ENCODE measurements at places on chromosomes 1 and 21.

GRCh38 chr1:87760155-87760554, 431.5 kb downstream of the LMO4 start:
- no peak for DNase-seq

GRCh38 chr1:212678456-212679410, 20.9 kb downstream of the BATF3 start:
- DNase-seq, result no peak

DNA sequence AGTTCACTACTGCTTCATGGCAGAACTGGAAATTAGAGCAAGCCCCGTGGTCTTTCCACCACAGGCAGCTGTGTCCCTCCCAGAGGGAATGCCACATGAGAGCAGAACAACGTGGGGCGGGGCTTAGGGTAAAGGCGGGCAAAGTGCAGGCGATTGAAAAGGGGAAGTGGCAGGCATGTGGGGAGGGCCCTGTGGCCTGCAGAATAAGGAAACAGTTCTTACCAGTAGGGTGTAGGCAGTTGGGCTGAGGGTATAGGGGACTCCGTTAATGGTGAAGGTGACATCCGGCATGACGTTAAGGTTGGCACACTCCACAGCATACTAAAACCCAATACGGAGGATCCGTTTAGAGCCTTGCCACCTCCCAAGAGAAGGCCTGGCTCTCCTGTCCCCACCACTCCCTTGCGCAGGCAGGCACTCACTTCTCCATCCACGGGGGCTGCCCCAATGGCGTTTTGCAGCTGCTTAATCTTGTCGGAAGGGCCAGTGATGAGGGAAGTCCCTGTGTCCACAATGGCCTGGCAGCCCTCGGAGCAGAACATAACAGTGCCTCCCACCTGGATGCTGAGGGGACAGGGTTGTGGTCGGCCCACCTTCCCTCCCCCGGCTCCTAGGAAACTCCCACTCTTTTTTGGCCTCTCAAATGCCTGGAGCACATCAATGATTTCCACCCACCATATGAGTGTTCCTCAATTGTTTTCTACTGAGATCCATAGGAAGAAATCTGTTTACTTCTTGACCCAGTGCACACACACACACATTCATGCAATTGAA, 9.1 kb upstream of the RAB7B start:
- DNase-seq, result no peak

GRCh38 chr1:173161510-173162221, 45.5 kb downstream of the TNFSF4 start:
- no peak for DNase-seq

DNA sequence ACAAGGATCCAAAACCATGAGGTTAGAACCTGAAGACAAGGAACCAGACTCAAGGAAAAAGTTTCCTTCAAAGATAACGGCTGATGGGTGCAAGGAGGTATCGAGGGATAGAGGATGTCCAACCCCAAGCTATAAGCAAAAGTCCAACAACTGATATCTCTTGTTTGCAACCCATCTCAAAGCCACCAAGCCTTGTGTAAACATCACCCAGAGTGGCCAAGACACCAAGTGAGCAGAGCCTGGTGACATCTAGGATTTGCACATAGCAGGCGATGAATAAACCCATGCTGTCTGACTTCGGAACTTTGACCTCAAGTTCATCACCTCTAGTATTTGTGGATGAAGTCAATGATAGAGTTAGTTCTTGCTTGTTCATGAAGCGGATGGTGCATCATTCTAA, 180.7 kb downstream of the ETS2 start:
- DNase-seq, result no peak

DNA sequence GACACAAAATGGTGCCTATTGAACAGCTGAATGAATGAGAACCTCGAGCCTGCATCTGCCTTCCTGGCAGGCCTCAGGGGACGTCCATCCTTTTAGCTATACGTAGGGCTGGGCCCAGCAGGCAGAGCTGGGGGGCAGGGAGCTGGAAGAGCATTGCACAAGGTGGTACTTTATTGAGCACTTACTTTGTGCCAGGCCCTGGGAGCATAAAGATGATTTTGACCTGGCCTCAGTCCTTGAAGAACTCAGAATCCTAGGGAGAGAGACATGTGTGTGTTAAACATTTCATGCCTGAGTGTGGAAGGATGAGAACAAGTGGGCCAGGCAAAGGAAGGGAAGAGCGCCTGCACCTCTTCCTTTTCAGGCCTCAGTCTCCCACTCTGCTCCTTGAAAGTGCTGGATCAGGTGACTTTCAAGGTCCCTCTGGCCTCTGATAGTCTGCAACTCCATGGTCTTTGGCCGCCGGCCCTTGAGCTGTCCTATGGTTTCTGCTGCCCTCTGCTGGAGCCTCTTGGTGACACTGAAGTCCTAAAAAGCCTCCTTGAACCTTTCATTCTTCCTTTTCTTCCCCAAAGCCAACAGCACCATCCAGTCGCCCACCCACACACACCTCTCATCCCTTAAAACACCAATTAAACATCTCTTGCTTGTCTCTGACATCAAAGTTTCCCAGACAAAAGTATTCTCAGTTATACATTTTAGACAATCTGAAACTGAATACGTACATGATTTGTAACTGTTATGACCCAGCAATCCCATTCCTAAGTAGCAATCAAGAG, 3.5 kb upstream of the PEAR1 start:
- peak; percentile 93 for DNase-seq

DNA sequence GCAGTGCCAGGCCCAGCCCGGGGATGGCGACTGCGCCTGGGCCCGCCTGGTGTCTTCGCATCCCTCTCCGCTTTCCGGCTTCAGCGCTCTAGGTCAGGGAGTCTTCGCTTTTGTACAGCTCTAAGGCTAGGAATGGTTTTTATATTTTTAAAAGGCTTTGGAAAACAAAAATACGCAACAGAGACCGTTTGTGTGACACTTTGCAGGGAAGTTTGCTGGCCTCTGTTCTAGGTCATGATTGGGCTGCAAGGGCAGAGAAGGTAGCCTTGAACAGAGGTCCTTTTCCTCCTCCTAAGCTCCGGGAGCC, 719 bp downstream of the SOD1 start:
- DNase-seq, result no peak

DNA sequence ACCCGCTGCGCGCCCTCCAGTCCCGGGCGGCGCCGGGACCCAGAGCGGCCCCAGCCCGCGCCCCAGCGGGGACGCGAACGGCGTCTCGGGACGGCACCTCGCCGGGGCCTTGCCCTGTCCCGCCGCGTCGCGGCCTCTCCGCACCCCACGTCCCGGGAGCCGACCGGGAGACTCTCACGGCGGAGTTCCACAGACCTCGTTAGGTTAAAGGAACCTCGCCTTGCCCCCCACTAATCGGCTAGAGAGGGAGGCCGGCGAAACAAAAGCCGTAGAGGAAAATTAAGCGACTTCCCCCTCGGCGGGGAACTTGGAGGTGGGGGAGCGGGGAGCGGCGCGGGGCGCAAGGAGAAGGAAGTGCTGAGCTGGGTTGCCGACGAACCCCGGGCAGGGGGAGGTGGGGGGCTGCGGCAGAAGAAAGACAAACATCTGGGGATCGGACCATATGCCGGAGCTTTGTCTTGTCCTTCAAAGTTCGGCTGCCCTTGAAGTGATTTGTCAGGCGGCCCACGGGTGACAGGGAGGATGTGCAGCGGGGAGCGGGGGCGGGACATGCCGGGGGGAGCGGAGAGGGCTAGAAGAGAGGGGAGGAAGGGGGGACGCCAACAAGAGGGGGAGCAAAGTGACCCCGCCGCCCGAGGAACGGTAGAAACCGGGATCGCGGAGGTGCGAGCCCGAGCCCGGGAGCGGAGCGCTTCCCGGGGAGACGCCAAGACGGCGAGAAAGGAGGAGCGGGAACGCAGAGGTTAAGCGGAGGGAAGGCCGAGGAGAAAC, 120.0 kb upstream of the RRP15 start:
- DNase-seq, result no peak

- no peak for DNase-seq
Observed at GRCh38 chr1:25616987-25617624, 515 bp downstream of the MAN1C1 start.

DNA sequence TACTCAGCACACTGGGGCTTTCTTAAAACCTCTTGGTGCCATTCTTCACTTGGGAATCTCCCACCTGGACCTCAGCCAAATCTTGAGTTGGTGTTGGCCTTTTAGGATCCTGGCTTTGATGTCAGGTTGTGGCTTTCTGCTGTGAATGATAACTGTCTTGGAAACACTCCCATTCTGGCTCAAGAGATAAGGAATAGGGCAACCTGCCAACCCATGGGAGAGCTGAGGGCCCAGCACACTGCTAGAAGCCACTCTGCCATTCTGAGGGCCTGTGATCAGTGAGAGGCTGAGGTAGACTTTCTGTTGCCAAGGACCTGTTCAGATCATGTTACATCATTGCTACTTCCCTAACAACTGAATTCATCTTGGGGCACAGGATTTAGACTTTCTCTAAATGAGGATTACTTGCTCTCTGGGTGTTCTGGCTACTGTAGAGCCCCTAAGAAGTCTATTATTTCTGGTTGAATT, 45.8 kb downstream of the TTC39A start:
- peak; percentile 14 for DNase-seq

- DNase-seq, result no peak
Observed at GRCh38 chr1:167777269-167777650, 55.5 kb downstream of the MPZL1 start.

GRCh38 chr1:184610876-184611595, 143.6 kb downstream of the EDEM3 start:
- peak; percentile 84 for DNase-seq

GRCh38 chr21:29648710-29649240, 291.0 kb downstream of the GRIK1 start:
- DNase-seq, result no peak

- DNase-seq, result no peak
Observed at GRCh38 chr1:87130438-87130837, 198.2 kb upstream of the LMO4 start.

DNA sequence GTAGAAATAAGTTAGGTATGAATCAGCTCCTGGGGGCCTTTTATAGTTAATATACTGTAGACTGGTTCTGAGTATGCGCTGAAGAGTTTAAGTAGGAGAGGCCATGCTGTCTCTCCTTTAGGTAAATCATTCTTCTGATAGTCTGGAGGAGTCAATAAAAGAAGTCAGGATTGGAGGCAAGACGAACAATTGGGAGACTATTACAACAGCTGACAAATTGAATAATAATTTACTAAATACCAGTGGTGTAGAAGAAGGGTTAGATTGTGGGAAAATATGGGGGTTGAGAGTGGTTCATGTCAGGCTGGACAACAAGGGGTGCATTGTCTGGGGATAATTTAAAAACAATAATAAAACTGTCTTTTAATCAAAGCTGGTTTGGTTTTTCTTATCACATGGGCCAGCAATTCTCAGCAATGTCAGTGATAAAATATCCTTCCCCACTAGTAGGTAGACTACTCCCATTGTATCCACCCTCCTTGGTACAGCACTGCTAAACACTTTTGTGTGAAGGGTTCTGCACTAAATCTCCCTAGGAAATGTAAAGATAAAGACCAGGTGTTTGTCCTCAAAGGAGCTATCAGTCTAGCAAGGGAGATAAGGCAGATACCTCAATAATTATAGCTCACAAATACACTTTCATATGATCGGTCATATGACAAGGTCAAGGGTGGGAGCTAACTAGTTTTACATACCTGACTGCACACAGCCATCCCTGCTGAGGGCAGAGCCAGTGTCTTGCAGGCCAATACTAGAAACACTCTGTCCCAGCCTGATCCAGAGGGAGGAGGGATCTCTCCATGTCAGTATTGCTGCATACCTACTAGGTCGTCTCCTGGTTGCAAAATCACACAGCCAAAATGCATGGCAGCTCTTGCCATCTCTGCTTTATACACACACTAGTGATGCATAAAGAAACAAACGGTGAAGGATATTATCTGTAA, 299.7 kb downstream of the VAV3 start:
- DNase-seq, result no peak

DNA sequence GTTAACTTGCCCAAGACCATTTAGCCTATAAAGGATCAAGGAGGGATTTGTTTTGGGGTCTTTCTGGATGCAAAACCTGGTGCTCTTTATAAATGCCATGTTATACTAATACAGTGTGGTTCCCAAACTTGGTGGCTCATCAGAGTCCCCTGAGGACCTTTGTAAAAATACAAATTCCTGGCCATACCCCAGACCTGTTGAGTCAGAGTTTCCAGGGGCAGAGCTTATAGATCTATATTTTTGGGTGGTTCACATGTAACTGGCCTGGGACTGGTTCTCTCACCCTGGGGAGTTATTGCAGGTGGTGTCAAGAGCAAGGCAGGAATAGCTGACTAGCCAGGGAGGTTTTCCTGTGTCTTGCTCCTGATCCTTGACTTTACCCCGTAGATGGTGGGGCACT, 136.9 kb upstream of the HNRNPU start:
- DNase-seq, result no peak

DNA sequence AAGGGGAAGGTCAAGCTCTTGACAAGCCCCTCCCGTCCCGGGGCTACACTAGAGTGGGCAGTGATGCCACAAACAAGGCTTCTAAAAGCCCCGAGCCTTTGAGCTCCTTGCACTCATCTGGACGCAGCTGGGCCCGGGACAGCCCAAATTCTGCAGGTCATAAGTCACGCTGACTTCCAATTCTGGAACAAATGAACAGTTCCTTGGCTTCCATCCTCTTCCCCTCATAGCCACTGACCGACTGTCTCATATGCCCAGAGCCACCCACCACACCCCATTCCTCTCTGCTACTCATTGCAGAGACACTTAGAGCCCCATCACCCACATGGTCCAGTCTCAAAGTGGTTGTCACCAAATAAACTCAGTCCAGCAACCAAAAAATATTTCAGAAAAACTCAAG, 32.8 kb upstream of the PRELP start:
- no peak for DNase-seq

DNA sequence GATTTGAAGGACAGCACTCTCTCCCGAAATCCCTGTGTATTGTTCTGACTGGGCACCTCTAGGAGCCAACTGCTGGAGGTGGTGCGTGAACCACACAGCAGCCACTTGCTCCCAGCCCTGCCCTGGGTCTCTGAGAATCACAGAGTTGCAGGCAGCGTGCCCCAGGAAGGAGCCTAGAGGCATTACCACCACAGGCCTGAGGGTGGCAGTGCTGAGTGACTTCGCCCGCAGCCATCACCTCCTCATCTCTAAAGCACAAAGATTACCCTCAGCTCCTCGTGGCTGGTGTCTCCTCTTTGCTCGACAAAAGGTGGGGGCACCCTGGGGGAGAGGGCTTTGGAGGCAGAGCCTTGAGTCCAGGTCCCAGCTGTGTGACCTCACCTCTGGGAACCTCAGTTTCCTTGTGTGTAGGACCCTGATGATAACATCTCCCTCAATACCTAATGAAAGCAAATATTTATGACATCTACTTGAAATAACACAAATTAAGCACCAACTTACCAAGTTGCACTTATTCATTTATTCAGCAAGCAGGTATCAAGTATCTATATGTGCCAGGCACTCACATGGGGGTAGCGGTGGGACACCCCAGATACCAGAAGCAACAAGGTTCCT, 86.3 kb downstream of the VWA5B1 start:
- DNase-seq, result peak; percentile 57

- DNase-seq, result no peak
Observed at GRCh38 chr1:223234534-223234933, 91.5 kb upstream of the TLR5 start.

DNA sequence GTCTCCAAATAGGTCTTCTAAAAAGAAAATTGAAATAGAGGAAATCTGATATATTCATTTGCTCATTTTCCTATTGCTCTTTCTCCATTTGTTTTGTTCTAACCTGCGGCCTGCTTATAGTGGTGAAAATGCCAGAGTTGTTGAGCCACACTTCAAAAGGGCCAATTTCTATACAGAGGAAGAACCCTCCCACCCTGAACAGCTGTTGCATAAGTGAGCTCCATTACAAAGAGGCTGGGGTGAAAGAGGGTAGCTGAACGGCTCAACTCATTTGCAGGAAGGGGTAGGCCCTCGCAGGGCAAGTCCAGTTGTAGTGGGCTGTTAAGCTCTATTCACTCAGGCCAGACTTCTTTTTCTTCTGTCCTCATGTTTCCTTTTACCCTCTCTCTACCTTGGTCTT, 8.8 kb downstream of the ADCY10 start:
- DNase-seq, result peak; percentile 58
